ENCODE measurements at places on chromosomes 7 and 10.

DNA sequence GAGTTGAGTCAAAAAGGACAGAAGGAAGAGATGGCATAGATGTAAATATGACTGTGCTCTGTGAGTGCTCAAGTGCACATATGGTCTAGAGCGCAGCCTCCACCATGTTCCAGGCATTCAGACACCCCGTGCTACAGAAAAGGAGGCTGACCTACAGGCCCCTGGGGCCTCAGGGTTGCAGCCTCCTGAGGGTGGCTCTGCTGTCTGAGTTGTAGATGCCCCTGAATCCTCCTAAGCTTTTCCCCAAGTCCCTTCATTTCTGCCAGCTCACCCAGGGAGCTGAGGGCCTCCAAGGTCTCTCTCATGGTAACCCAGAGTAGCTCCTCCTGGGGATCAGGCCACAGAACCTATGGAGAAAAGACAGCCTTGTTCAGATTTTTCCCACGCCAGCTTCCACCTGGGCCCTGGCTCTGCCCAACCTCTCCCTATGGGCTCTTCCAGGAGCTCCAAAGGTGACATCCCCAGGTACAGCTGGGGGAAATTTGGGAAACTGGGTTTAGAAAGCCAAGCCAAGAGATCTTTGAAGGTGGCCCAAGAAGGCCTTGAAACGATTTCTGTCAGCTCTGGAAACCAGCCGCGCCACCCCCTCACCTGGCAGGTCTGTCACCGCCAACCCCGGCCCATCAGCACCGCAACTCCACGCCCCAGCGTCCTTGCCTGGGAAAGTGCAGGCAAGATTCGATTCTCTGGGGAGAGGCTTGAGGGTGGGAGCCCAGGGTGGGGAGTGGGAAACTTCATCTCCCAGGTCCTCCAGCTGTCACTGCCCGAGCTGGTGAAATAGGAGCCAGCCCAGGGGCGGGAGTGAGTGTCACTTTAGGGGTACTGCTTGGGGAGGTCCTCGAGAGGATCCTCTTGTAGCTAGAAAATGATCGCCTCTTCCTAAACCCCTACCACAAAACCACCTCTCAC, 2.4 kb downstream of the ZNF467 start:
- no peak for DNase-seq

DNA sequence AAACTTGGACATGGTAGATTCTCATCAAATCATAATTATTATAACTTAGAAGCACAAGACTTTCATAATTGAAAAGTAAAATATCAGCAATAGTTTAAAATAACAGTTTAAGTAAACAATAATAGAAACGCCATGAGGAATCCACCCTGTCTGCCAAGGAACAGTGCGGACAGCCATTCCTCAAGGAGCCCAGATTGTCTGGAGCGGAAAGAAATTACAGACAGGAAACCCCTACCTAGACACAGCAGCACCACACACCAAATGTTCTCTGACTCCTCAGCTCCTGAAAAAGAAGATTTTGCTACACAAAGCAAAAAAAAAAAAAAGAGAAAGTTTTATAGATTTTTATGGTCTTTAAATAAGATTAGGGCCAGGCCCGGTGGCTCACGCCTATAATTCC, 21.5 kb upstream of the SEC61G start:
- no peak for DNase-seq

DNA sequence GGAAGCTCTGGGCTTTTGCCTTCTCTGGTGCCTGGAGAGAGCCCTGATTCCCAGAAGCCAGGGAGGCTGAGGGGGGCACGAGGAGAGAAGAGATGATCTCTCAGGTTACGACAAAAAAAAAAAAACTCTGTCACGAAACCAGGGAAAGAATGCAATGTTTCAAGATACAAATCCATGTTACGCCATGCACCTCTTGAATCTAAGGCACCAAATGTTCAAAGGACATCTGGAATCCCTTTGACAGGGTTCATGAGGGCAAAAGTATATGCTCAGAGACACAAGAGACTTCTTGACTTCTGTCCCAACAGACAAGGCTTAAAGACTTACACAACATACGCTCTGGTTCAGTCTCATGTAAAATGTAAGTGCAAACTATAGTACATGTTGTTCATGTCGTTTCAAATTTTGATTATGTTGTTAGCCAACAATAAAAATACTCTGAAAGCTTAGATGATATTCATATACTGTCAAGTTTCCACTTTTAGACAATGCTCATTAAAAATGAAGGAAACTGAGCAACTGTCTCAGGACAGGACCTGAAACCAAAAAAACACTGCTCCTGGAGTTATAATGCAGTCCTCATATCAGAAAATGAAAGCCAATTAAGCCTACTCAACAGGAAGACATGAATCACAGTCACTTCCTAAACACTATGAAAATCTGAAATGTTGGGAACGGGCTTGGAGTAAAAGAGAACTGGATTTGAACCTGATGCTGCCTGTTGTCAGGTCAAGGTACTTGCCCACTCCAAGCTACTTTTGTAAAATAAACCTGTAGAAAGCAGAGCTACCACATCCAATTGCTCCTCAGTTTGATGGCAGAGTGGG, 72.3 kb downstream of the CHCHD3 start:
- DNase-seq = no peak

- no peak for DNase-seq
Measured at GRCh38 chr10:33674986-33675599, 340.6 kb upstream of the NRP1 start.

DNA sequence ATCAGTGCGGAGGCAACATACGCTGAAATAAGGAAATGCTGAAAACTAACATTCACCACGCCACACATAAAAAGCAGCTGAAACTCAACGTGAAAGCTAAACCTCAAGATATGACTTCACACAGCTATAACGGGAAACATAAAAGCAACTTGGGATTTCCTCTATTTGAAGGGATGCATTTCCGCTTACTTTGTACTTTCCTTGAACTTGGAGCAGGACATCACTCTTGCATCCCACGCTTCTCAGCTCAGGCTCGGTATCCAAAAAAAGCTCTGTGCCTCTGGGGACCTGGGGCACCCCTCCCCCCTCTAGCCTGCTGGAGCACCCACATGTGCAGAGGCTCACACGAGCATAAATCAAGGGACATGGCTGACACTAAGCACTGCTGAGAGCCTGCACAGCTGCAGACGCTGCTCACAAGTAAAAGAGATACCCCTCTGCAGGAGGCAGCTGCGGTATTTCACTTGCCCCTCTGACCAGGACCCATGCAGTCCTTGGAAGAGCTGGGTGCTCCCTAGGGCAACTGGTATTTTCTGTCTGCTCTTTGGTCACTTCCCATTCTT, 34.2 kb downstream of the PARD3 start:
- no peak for DNase-seq

GRCh38 chr10:102003541-102003940, 52.4 kb downstream of the ARMH3 start:
- DNase-seq = no peak

DNA sequence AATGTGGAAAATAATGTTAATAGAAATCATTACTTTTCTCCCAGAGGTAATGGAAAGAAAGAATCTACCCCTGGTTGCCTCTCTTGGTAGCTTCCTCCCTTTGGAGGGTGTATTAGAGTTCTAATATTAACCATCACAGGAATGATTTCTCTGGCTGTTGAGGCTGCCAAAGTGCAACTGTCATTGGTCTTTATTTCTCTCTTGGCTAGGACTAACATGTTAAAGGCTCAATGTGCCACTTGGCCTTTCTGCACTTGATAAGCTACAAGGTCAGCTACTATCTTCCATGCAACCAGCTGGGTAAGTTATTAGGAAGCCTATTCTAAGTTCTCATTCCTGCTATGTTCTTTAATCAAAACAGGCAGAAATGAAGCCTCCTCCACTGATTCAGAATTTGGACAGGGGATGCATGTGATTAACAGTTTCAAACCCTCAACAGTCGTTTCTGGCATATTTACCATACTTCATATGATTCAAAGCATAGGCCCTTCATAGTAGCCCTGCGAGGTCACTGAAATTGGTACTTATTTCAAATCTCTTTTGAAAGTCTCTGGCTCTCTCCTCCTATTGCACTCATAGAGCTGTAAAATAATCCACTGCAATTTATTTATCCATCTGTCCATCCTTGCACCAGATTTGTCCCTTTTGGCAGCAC, 645.0 kb downstream of the SORCS1 start:
- DNase-seq = no peak

- no peak for DNase-seq
Measured at GRCh38 chr7:155469311-155470185, 11.6 kb downstream of the EN2 start.

DNA sequence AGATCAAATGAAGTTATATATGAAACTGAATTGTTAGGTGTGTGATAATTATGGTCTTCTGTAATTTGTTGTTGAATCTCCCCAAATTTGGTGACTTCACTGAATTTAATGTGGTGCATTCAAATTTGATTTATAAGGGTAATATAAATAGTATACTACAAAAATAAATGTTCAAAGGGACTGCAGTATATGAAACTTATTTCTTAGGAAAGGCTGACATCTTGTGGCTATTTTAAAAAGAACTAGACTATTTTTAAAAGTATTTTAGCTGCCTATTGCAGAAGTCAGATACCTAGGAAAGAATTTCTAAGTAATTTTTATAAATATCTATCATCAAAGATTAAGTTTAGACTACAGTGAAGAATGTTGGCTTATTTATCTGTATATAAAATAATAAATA, 36.6 kb downstream of the ATRNL1 start:
- no peak for DNase-seq

- no peak for DNase-seq
Measured at GRCh38 chr10:29229258-29229705, 59.6 kb upstream of the LYZL1 start.

- no peak for DNase-seq
Measured at GRCh38 chr10:29807163-29807806, 172.5 kb upstream of the SVIL start.

- DNase-seq = no peak
Measured at GRCh38 chr10:7836571-7836970, 18.3 kb downstream of the TAF3 start.

DNA sequence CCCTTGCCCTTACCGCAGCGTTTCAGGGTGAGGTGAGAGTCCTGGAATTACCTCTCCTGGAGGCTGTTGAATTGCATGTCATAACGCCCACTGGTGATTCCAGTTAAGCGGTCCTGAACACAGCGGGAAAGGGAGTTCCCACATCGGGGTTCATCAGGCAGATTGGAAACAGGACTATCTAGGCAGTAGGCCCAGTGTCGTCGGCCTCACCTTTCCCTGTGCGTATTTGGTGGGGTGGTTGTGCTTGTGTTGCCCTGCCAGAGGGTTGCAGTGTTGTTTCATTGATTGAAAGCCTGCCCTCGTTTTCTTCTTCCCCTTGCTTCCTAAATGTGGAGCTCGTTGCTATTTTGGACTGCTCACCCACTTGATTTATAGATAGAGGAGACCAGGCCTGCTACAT, 10.6 kb upstream of the SUN1 start:
- DNase-seq = no peak

GRCh38 chr7:150323682-150324372, 482 bp upstream of the ACTR3C start:
- DNase-seq = no peak

GRCh38 chr10:105288026-105288425, 646.9 kb downstream of the SORCS3 start:
- DNase-seq = no peak

GRCh38 chr10:62075912-62076311, 174.4 kb downstream of the ARID5B start:
- DNase-seq = no peak

GRCh38 chr10:24034571-24034970, 174.4 kb upstream of the KIAA1217 start:
- DNase-seq = no peak

DNA sequence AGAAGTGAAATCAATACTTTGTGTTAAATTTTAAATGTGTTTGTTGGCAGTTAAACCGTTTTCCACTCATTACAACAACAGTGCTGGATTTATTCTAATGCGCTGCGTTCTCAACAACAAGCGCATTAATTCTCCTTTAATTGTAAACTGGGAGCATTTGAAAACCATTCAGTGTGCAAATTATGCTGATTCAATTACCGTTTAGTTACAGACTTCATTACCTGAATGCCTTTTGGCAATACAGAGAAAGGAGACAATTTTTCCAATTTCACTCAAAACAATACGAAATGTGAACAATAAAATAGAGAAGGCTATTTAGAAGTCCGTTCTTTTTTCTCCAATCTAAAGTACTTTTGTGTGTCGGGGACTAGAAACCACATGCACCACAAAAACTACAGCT, 4.2 kb downstream of the NXPH1 start:
- no peak for DNase-seq

DNA sequence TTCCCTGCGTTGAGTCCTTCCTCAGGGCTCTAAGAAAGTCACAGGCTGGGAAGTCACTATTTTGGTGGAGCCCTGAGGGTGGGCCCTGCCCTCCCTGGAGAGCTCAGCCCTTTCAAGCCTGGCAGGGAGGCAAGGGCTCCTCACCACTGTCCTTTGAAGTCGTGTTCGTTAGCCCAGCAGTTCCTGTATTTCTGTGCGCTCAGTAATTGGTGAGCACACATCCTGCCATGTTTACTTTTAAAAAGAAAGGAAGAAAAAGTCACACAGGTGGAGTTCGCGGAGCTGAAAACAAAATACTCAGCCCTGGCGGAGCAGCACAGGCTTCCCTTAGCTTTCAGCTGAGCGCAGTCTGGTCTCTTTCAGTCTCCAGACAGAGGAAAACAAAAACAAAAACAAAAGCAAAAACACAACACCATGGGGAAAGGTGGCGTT, 37.1 kb downstream of the PRKCQ start:
- no peak for DNase-seq

DNA sequence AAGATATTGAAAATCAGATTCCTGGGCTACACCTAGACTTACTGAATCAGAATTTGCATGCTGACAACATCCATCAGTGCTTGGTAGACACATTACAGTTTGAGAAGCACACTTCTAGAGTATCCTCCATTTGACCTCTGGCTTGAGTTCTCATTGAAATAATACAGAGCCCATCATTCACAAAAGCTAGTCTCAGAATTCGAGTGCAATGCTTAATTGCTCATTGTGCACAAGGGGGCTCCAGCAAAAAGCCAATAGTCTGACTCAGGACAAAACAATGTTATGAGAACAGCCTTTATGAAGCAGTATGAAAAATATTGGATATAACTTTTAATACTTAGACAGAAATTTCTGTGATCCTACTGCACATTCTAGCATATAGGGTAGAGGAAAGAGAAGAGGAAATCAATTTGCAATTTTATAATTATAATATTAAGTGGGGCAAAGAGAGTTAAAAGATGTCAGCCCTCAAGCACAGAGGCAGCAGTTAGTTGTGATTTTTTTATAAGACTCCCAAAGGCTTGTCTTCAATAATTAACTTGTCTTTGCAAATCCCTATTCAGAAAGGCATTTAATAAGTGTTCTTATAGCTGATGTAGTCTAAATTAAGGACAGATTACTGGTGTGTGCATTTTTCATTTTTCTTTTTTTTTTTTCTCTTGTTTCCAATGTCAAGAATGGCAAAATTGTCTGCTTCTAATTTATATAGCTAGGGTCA, 105.8 kb upstream of the ANK3 start:
- DNase-seq = no peak
